ENCODE measurements at places on chromosomes 13 and 19.
A peak's percentile ranks its signal among the peaks of the same experiment; 100 is the strongest.

GRCh38 chr19:13022859-13023636 is 27.8 kb downstream of the NFIX start:
- peak; percentile 93 for DNase-seq

GRCh38 chr19:48977061-48977460 is 12.0 kb downstream of the FTL start:
- no peak for DNase-seq

GRCh38 chr13:32195713-32196112 is 119.5 kb downstream of the ZAR1L start:
- no peak for DNase-seq

- DNase-seq = no peak
These were observed 832.0 kb upstream of the SLITRK5 start for GRCh38 chr13:86839221-86839620.

- DNase-seq = no peak
These were observed 283.0 kb downstream of the SHISA2 start for GRCh38 chr13:25768838-25769237.

DNA sequence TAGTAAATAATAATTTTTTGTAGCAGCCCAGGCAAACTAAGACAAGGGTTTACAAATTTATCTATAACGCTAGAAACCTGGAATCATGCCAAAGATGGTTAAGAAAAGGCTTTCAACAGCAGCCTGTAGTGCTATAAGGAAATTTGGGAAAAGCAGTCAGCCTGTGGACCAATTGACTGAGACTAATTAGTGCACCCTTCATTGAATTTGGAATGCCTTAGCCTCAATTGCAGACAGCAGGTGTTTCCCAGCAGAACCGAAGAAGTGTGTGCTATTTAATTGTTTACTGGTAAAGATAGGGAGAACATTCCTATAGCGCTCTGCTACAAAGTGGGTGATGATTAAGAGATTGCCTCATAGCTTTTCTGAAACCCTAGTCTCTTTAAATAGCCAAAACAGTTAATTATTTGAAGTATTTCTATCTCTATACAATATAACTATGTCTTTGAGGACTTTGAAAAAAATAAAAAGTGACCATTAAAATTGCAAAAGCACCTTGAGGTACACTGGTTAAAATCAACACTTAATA is 1884.3 kb upstream of the PCDH20 start:
- DNase-seq = no peak

GRCh38 chr13:37479916-37480315 is 118.7 kb downstream of the POSTN start:
- no peak for DNase-seq

- DNase-seq = no peak
These were observed 133.4 kb upstream of the USP29 start for GRCh38 chr19:56986386-56986785.

GRCh38 chr19:47729799-47730520 is 15.4 kb upstream of the NOP53 start:
- peak; percentile 63 for DNase-seq

- DNase-seq = no peak
These were observed 41.9 kb downstream of the SKA3 start for GRCh38 chr13:21134475-21134874.

GRCh38 chr19:5537870-5538269 is 29.9 kb downstream of the TINCR start:
- DNase-seq = no peak

GRCh38 chr19:18310118-18310909 is 12.6 kb downstream of the LSM4 start:
- DNase-seq = no peak

GRCh38 chr13:96533408-96533807 is 443.5 kb downstream of the HS6ST3 start:
- DNase-seq = no peak

DNA sequence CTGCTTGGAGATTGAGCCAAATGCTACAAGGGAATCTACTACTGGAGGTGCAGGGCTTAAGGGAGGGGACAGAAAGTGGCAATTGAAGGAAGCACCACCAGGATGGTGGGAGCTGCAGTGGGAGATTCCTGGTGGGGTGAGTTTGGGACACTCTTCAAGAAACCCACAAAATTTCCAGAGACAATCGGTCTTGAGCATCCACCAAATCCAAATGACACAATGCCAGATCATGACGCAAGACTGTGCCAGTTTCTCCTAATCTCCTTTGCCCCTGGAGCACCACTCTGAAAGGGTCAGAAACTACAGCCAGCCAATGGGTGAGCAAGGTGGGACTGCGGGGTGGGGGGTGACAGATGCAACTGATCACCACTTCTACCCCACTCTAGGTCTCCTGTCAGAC is 78.7 kb downstream of the LRRC63 start:
- no peak for DNase-seq

GRCh38 chr13:43783820-43784219 is 3.0 kb downstream of the ENOX1 start:
- no peak for DNase-seq

DNA sequence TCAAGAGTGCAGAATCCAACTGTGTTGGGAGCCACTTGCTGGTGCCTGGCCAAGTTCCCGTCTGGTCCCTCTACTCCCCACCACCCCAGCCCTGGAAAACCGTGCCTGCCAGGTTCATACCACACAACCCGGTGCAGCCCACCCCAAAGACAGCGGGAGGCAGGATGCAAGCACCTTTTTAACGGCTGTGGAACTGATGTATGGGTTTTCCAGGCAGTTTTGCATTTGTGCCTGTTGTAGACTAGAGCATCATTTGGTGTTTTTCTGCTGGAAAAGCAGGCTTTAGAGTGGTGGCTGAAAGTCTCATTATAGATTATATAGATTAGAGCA is 13.5 kb downstream of the TFDP1 start:
- DNase-seq = no peak

GRCh38 chr19:57434386-57435061 is 601 bp upstream of the ZNF749 start:
- no peak for DNase-seq

- no peak for DNase-seq
These were observed 81.8 kb upstream of the SIAH3 start for GRCh38 chr13:45933203-45933908.

DNA sequence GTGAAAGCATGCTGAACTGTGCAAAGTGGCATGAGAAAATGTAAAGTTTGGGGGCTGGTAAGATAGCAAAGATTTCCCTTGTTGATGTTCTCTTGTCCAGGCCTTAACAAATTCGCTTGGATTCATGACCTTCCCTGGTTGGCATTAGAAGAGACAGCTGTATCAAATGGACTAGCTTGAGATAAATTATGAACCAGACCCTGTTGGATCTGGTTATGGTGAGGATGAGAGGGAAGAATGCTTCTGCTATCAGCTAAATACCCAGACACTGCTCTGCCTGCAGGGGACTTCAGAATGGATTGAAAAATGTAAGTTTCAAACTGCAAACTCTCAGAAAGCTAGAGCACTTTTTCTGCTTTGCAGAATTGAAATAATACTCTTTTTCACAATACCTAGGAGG is 135.2 kb downstream of the EFNB2 start:
- DNase-seq = no peak

GRCh38 chr19:45391346-45391745 is 13.5 kb downstream of the PPP1R13L start:
- DNase-seq = no peak

GRCh38 chr13:79445968-79446645 is 34.8 kb upstream of the NDFIP2 start:
- no peak for DNase-seq

- peak; percentile 73 for DNase-seq
These were observed 22.3 kb downstream of the IER2 start for GRCh38 chr19:13172346-13173138.

DNA sequence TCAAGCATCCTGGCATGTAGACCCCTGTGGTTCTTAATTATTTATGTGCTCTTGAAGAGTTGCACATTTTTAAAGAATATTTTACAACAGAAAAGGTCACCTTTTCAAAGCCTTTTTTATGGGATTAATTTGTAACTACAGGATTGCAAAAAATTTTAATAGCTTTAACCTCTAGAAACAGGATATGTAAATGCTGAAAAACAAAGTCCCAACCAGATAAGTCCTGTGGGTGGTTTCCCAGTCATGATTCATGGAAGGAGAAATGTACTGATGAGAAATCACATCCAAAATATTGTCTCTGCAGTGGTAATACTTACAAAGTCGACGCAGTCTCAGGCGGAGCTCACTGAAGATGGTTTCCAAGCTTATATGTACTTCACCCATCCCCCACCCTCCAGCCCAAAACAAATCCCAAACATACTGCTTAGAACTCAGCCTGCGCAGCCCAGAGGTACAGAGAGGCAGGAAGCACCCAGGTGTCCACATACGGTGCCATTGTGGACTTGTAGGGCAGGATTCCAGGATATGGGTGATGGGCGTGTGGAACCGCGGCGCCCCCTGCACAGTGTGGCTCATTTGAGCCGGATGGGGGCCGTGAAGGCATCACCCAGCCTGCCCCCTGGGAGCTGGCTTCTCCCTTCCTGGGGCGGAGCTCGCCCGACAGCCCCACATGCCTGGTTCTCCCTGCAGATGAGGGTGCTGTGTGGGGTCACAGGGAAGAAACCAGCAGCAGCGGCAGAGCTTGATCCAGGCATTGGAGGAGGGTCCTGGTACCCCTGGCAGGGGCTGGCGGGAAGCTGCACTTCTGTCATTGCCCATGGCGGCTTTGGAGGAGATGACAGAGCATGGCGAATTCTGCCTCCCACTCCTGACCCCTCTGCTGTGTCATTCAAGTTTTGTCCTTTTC is 101.2 kb downstream of the ATP11A start:
- no peak for DNase-seq

- DNase-seq = no peak
These were observed 697.5 kb upstream of the PCDH20 start for GRCh38 chr13:62113179-62113578.

- DNase-seq = no peak
These were observed 34.8 kb upstream of the DPRX start for GRCh38 chr19:53597023-53597422.

GRCh38 chr19:46919324-46919723 is 58.5 kb downstream of the ARHGAP35 start:
- no peak for DNase-seq

DNA sequence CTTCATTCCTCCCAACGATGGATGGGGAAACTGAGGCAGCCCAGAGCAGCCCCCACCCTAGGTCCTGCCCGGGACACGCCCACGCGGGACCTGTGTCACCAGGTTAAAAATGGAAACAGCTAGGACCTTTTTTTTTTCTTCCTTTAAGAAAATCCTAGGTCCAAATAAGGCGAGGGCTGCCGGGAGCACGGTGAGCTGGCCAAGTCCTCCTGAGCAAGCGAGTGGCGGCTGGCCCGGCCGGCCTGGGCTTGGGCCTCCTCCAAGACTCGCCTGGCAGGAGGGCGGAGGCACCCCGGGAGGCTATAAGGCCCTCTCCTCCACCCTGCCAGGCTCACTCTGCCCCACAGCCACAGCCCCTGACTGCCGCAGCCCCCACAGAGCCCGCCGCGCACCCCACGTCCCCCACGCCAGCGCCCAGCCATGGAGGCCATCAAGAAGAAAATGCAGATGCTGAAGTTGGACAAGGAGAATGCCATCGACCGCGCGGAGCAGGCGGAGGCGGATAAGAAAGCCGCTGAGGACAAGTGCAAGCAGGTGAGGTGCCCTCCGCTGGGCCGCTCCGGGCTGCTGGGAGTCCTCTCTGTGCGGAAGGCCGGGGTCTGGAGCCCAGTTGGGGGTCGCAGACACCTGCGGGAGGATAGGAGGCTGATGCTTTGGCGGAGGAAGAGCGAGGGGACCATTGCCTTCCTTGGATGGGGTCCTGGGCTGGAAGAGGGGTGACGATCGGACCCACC is 8.9 kb upstream of the TPM4 start:
- DNase-seq = peak; percentile 27

GRCh38 chr13:104737713-104738112 is 1671.5 kb upstream of the SLC10A2 start:
- DNase-seq = no peak

DNA sequence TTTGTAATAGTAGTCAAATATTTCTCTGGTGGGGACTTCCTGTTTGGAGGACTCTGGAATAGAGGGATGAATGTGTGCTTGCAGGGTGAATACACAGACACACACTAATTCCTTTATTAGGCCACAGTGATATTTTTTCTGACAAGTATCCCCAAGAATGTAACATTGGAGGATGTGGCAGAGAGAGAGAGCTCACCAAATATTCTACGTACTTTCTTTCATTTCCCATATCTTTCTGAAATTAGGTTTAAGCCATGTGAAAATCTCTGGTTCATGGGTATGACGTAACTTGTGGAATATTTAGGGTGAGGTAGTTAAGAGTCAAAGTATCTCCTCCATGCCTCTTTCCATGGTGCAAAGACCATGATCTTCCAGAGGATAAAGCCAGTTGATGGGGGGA is 463.4 kb downstream of the DIAPH3 start:
- no peak for DNase-seq

- DNase-seq = no peak
These were observed 4.6 kb upstream of the ERFL start for GRCh38 chr19:41932720-41933332.

DNA sequence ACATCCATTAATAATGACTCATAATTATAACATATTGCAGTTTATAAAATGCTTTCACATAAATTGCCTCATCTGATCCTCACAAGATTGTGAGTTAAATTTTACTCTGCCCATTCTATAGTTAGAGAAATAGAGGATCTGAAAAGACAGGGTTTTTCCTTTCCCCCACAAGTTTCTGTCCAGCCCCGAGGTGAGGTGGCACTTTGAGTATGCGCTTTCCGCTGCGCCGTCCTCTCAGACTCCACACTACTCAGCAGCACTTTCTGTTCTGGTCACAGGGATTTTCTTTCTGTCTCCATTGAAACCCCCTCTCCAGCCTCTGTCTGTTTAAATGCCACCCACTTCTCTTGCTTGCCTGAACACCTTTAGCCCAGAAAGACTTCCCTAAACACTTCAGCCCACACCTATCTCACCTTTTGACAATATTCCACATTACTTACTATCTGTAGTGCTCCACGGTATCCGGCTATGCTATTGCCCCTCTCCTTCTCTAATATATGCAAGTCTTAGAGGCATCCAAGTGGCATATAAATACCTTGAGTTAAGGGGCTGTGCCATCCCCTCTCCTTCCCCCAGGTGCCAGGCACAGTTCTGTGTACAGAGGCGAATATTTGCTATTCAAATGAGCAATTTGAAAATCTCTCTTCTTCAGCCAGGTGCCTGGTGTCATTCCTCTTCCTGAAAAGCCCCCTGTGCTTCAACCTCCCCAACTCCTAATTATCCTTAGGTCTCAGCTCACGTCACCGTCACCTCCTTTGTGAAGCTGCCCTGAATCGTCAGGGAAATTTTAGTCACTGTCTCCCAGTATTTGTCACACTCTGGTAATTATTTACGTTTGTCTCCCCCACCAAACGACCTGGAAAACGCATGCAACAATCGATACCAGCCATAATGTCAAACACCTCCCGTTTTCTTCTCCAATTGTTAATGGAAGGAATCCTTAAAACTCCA is 268.7 kb downstream of the NHLRC3 start:
- no peak for DNase-seq

DNA sequence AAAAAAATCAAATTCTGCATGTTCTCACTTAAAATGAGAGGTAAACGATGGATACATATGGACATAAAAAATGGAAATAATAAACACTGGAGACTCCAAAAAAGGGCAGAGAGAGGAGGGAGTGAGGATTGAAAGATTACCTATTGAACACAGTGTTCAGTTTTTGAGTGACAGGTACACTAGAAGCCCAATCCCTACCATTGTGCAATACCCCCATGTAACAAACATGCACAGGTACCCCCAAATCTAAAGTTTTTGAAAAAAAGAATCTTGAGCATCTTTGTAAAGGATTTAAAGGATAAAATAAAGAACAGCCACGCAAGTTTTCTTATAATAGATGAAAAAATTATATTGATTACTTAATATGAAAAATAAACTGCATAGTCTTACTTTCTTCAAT is 16.7 kb upstream of the CLC start:
- no peak for DNase-seq
